NCI-H446 treated with DMSO at 0.1 percent for 48 hours (cell line): ENCODE measurements at places on chromosomes 12 and 14.
A peak's percentile ranks its signal among the peaks of the same experiment; 100 is the strongest.

DNA sequence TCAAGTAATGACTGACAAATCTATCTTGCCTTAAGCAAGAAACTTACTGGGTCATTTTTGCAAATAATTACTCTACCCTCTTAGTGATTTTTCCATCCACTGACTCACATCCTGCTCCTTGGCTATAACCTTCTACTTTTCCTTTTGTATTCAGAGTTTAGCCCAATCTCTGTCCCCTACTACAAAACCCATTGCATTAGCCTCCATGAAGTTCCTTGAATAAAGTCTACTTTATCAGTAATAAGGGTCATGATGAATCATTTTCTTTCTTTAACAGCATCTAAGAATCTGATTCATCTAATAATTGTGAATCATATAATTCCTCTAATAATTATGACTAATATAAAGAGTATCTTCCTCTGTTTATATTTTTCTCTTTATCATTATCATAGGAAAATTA lies 132.6 kb downstream of the NTS start:
- no peak for DNase-seq

- DNase-seq: no peak
Observed at GRCh38 chr14:61388976-61389576, 67.7 kb downstream of the PRKCH start.

GRCh38 chr12:104549815-104550480 lies 93.2 kb downstream of the CHST11 start:
- no peak for DNase-seq

DNA sequence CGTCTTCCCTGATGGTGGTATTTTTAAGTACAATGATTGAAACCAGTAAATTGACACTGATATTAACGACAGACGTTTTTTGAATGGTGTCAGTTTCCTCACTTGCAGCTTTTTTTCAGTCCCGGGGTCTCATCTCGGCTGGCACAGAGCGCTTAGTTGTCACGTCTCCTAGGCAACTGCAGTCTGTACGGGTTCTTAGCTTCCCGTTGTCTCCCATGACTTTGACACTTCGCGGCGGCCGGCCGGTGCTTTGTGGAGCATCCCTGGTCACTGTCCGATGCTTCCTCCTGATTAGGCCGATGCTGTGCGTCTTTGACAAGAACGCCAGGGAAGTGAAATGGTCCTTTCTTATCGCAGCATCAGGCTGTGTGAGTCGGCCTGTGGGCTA lies 67.4 kb downstream of the ADGRD1 start:
- no peak for DNase-seq

DNA sequence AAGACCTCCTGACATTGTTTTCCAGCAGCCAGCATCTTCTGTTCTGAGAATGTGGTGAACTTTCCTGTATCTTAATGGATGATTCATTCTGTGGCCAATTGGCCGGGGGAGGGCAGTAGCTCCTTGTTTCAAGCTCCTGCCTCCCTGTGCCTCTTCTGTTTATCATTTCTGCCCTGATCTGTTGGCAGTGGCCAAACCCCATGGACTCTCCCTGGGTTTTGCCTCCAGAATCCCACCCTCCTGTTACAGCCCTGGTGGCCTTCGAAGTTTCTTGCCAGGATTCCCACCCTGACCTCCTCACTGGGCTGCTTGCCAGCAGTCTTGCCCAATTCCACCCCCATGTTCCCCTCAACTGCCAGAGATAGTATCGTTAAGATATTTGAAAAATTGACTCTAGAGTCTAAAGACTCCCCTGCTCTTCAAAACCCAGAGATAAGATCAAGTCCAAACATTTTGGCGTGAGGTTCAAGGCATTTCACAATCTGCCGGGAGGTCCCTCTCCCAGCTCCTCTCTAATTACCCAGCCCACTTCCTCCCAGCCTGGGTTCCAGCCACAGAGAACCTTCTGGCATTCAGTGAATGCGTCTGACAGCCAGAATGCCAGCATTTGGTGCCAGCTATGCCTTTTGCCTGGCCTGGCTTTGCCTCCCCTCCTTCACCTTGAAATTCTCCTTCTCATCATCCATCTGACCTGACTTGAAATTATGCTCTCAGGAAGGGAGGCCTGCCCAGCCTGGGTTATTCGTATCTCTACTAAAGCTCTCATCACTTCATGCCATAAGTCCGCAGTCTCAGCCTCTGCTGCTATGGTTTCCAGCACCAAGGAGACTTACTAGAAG lies 37.7 kb upstream of the TXNRD1 start:
- DNase-seq: peak; percentile 37

GRCh38 chr14:101097109-101097793 lies 193.7 kb upstream of the RTL1 start:
- DNase-seq: no peak

- DNase-seq: no peak
Observed at GRCh38 chr12:4607056-4607455, 41.8 kb downstream of the AKAP3 start.

DNA sequence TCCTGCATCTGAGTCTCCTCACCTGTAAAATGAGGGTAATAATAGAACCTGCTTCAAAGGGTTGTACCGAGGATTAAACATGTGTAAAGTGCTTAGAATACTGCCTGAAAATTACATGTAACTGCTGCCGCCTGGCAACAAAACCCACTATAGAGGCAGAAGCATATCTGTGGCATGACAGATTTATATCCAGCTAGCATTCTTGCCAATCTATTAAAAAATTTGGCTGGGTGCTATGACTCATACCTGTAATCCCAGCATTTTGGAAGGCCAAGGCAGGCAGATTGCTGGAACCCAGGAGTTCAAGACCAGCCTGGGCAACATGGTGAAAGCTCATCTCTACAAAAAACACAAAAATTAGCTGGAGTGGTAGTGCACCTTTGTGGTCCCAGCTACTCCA lies 16.4 kb upstream of the KSR2 start:
- no peak for DNase-seq

DNA sequence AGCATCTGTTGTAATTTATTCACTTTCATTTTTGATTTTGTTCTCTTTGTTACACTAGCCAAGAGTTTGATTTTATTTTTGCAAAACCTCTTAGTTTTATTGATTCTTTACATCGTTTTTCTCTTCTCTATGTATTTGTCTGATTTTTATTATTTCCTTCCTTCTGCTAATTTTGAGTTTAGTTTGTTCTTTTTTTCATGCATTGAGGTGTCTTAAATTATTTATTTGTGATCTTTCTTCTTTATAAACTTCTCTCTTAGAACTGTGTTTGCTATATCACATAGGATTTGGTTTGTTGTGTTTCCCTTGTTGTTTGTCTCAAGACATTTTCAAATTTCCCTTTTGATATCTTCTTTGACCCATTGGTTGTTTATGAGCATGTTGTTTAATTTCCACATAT lies 51.7 kb upstream of the NFKBIA start:
- no peak for DNase-seq

DNA sequence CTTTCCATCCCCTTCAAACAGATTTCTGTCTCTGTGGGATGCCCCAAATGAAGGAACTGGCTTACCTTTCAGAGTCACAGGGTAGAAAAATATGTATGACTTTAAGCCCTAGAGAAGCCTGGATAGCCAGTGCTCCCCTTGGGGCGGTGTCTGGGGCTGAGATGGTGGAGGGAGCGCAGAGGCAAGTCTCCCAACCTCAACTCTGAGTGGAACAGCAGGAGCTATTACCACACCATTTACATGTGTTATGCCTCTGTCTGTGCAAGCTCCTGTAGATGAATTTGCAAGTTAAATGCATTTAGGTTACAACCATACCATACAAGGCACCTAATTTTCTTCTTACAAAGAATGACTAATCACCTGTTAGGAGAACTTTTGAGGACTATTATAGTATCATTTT lies 50.4 kb upstream of the CLMN start:
- no peak for DNase-seq

- no peak for DNase-seq
Observed at GRCh38 chr14:81771651-81772275, 238.1 kb upstream of the SEL1L start.

GRCh38 chr14:78010688-78011087 lies 159.5 kb upstream of the NRXN3 start:
- peak; percentile 69 for DNase-seq

DNA sequence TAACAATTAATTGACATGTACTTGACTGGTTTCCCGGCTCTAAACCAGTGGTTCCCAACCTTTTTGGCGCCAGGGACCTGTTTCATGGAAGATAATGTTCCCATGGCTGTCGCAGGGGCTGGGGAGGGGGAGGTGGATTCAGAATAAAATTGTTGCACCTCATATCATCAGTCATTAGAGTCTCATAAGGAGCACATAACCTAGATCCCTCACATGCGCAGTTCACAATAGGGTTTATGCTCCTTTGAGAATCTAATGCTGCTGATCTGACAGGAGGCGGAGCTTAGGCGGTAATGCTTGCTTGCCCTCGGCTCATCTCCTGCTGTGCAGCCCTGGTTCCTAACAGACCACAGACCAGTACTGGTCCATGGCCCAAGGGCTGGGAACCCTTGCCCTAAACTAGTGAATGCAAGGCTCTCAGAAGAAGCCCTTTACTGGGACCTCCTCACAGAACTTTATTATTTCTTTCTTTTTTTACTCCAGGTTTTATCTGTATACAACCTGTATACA lies 86.4 kb upstream of the SINHCAF start:
- DNase-seq: no peak

- DNase-seq: no peak
Observed at GRCh38 chr12:114938487-114939210, 254.7 kb upstream of the TBX3 start.

GRCh38 chr12:13093848-13094220 lies 9.6 kb downstream of the GSG1 start:
- peak; percentile 90 for DNase-seq

DNA sequence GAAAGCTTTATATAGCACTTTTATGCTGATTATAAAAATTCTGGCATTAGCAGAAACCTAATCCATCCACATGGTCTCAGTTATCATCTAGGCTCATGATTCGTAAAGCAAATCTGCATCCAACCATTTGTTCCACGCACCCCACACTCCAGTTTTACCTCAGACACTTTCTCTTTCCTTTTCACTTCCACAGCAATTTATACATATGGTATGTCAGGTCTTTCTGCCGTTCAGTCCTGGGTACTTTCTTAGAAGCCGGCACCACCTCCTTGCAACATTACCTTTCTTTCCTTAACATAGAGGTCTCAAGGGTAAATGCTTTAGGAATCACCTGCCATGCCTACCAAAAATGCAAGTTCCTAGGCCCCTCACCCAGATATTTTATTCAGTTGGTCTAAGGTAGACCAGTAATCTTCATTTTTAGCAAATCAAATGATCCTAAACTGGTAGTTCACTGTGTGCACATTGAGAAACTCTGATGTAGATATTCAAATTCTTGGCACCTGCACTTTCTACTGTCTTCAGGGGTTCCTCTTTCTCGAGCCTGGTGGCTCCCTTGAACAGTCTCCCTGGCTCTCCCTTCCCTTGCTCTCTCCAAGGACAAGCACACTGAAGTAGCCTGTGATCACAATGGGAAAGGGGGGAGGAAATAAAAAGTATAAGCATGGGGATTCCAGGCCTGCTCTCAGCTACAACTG lies 2.8 kb upstream of the KRAS start:
- no peak for DNase-seq

GRCh38 chr14:90870950-90871604 lies 54.8 kb upstream of the TTC7B start:
- DNase-seq: no peak
